ENCODE measurements at places on chromosomes 2 and 18.

DNA sequence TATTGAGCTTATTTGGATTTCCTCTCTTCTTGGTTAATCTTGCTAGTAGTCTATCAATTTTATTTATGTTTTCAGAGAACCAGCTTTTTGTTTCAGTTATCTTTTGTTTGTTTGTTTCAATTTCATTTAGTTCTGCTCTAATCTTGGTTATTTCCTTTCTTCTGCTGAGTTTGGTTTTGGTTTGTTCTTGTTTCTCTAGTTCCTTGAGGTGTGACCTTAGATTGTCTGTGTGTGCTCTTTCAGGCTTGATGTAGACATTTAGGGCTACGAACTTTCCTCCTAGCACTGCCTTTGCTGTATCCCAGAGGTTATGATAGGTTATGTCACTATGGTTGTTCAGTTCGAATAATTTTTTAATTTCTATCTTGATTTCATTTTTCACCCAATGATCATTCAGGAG lies 141.6 kb downstream of the ZNF236 start:
- DNase-seq, result no peak

DNA sequence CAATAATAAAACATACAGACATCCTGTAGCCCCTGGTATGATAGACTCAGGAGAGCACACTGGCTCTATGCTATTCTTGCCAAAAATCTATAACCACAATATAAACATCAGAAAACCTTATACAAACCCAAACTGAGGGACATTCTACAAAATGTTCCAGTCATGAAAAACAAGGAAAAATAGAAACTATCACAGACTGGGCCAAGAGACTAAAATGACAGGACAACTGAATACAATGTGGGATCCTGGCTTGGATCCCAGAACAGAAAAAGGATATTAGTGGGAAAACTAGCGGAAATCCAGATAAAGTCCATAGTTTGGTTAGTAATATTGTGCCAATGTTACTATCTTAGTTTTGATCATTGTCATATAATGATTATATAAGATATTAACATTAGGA lies 29.6 kb upstream of the EPAS1 start:
- DNase-seq, result no peak

- no peak for DNase-seq
These were observed 74.0 kb downstream of the MCFD2 start for GRCh38 chr2:46841621-46842020.

GRCh38 chr2:149559341-149560068 lies 28.1 kb downstream of the MMADHC start:
- DNase-seq, result no peak

DNA sequence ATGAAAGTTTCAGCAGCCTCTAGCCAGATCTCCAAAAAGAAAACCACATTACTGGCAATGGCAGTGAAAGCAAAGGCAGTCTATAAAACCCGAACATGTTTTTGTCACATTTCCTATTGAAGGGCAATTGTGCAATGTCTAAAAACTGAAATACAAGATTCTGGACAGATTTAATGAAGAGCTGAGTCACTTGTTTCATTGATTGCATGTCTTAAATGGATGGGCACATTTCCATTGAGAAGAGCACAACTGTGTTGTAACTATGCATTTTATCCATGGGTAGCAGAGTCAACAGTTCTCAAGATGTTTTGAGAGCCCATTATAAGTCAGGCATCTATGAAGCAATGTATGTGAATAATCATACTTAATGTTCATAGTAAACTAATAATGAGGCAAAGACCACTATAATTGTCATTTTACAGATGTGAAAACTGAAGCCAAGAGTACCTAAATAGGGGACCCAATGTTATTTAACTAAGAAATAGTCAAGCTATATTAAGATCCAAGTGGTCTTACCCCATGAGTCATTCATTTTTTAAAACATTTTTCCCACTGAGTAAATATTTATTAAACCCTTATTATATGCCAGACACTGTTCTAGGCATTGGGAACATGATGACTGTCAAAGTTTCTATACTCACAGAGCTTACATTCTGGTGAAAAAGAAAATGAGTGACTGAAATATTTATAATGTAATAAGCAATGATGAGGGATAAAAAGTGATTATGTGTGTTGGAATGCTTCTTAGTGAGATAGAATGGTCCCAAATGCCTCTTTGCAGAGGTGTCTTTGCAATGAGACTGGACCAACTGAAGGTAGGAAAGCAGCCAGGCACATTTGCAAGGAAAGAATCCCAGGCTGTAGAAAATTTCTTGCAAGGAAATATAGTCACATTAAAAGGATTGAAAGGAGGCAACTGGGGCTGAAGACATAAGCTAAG lies 818.9 kb upstream of the ACVR2A start:
- DNase-seq, result no peak

GRCh38 chr2:176885661-176886060 lies 326.9 kb upstream of the HNRNPA3 start:
- no peak for DNase-seq

- no peak for DNase-seq
These were observed 261.0 kb upstream of the APCDD1 start for GRCh38 chr18:10193444-10193843.

DNA sequence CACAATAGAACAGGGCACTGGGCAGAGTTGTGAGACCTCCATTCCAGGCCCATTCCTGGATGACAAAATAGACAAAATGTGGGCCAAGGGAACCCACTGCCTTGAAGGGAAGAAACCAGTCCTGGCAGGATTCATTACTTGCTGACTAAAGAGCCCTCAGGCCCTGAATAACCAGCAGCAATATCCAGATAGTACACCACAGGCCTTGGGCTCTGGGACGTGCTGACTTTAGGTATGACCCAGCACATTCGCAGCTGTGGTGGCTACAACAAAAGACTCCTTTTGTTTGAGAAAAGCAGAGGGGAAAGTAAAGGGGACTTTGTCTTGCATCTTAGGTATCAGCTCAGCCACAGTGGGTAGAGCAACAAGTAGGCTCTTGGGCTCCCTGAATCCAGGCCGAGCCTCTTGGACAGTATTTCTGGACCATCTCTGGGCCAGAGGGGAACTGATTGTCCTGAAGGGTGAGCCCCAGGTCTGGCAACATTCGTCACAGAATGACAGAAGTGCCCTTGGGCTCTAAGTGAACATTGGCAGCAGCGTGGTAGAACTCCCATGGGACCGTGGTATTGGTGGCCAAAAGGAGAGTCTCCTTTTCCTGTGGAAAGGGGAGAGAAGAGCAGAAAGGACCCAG lies 89.9 kb upstream of the CD226 start:
- no peak for DNase-seq

DNA sequence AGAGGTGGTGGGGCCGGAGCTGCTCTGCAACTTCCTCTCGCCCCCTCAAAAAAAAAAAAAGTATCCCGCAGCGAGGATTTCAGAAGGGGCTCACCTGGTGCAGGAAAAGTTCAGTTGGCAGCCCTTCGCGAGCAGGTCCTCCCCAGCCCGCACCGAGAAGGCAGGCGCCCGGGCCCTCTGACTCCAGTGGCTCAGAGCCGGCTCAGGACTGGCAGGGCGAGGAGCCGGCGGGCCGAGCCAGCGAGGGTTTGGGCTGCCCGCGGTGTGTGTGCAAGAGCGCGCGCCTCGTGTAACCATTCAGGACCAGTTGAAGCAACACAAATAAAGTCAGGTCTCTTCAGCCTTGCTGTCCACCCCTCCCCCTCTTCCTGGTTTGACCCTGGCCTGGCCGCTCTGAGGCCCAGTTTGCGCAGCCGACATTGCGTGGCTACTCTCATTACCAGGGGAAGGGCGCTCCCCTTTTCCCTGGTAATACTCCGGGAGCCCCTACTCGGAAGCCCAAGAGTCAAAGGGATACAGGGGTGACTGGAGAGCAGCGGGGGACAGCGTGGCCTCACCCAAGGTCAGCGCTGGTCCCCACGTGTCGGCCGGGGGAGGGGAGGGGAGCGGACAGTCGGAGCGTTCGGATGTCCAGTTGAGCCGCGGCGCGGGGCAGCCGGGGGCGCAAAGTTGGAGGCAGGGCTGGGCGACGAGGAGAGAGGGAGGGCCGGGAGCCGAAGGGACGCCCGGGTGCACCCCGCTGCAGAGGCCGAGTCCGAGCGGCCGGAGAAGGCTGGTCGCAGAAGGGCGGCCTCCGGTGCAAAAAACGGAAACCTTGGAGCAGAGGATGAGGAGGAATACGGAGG lies 12.3 kb downstream of the EN1 start:
- no peak for DNase-seq

DNA sequence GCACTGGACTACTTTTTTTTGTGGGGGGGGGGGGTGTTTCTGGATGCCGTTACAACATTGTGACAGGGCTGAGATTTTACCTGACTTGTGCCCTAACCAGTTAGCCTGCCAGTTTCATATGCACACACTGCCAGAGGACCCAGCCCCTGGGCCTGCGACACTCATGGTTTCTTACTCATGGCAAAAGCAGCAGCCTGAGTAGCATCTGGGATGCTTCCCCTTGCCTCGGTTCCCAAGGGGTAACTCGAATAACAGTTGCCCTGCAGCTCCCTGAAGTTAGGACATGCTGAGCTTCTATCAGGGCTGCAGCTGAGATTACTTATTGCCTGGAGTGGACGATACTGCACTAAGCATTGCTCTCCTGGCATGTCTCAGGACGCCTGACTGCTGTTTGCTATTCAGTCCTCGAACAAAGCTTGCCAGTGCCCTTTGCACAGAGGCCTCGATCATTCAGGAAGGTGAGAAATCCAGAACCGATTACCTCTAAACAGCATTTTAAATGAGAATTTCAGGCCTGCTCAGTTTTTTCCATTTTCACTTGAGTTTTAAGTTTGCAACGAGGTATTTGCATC lies 47.9 kb downstream of the TRPM8 start:
- DNase-seq, result no peak
